Osteocyte (in vitro differentiated cells): ENCODE measurements at places on chromosomes 2 and 18. TPM values are rescaled to one million over a fixed set of nuclear protein-coding genes. Genes with fewer than 3 reads are reported as not detected.

The TMEM237 gene
- 37.9 and 38.6 TPM in 2 replicates for total RNA-seq

The SLC5A7 gene
- not detected in 2 replicates for total RNA-seq

The DSC1 gene
- total RNA-seq, result not detected in 2 replicates

The ZDBF2 gene
- 24.5 and 28.8 TPM in 2 replicates for total RNA-seq

The CFAP221 gene
- total RNA-seq, result not detected in 2 replicates

The NEURL3 gene
- total RNA-seq, result not detected in 2 replicates

The CIDEA gene
- not detected in 2 replicates for total RNA-seq

The DYSF gene
- total RNA-seq, result 68.8 and 72.0 TPM in 2 replicates

The DES gene
- not detected in 2 replicates for total RNA-seq

The LHCGR gene
- total RNA-seq, result not detected in 2 replicates

The RPL37A gene
- 2,580 and 2,608 TPM in 2 replicates for total RNA-seq

The LGALSL gene
- 7.4 and 9.5 TPM in 2 replicates for total RNA-seq

The INO80C gene
- total RNA-seq, result 27.1 and 30.2 TPM in 2 replicates

The RNF125 gene
- 0.13 and 0.29 TPM in 2 replicates for total RNA-seq

The EML6 gene
- total RNA-seq, result 0.42 and 1.1 TPM in 2 replicates

The ASTL gene
- not detected in 2 replicates for total RNA-seq

The SP3 gene
- 75.3 and 80.3 TPM in 2 replicates for total RNA-seq

The EIF2AK2 gene
- total RNA-seq, result 48.7 and 49.7 TPM in 2 replicates

The ALKAL2 gene
- 50.0 and 52.9 TPM in 2 replicates for total RNA-seq

The ITM2C gene
- 503 and 526 TPM in 2 replicates for total RNA-seq

The GREB1L gene
- total RNA-seq, result 0.60 and 0.70 TPM in 2 replicates

The TMEM200C gene
- total RNA-seq, result 1.6 and 2.1 TPM in 2 replicates

The CCDC74B gene
- 1.7 and 2.2 TPM in 2 replicates for total RNA-seq

The GPBAR1 gene
- not detected in 2 replicates for total RNA-seq

The C2orf66 gene
- 0.27 and 0.29 TPM in 2 replicates for total RNA-seq

The TPRKB gene
- 16.2 and 16.7 TPM in 2 replicates for total RNA-seq
